Fibroblast of lung (primary cell): ENCODE measurements at places on chromosomes 6 and 20. TPM values are rescaled to one million over a fixed set of nuclear protein-coding genes. Genes with fewer than 3 reads are reported as not detected.

- peak; percentile 5 for DNase-seq
- H3K27me3 ChIP-seq = no peaks in the 10 kb centered on the region
- no peak overlapping the region for H3K27ac ChIP-seq
- no peaks in the 10 kb centered on the region for H3K4me1 ChIP-seq
These were observed 16.9 kb upstream of the SLC22A2 start for GRCh38 chr6:160275511-160276003.

GRCh38 chr6:15399641-15400470 lies 154.0 kb downstream of the JARID2 start:
- peaks cover 4% of the 10 kb centered on the region for H3K4me1 ChIP-seq
- H3K27ac ChIP-seq = peak overlapping the region; percentile 28
- no peaks in the 10 kb centered on the region for H3K36me3 ChIP-seq
- no peak overlapping the region for H3K4me3 ChIP-seq
- peak; percentile 79 for DNase-seq
- H3K27me3 ChIP-seq = no peaks in the 10 kb centered on the region

- peak overlapping the region; percentile 60 for H3K4me3 ChIP-seq
- H3K27me3 ChIP-seq = no peaks in the 10 kb centered on the region
- H3K36me3 ChIP-seq = no peaks in the 10 kb centered on the region
- peaks cover 20% of the 10 kb centered on the region for H3K4me1 ChIP-seq
These were observed 148.7 kb downstream of the PRL start for GRCh38 chr6:22147921-22148776.

DNA sequence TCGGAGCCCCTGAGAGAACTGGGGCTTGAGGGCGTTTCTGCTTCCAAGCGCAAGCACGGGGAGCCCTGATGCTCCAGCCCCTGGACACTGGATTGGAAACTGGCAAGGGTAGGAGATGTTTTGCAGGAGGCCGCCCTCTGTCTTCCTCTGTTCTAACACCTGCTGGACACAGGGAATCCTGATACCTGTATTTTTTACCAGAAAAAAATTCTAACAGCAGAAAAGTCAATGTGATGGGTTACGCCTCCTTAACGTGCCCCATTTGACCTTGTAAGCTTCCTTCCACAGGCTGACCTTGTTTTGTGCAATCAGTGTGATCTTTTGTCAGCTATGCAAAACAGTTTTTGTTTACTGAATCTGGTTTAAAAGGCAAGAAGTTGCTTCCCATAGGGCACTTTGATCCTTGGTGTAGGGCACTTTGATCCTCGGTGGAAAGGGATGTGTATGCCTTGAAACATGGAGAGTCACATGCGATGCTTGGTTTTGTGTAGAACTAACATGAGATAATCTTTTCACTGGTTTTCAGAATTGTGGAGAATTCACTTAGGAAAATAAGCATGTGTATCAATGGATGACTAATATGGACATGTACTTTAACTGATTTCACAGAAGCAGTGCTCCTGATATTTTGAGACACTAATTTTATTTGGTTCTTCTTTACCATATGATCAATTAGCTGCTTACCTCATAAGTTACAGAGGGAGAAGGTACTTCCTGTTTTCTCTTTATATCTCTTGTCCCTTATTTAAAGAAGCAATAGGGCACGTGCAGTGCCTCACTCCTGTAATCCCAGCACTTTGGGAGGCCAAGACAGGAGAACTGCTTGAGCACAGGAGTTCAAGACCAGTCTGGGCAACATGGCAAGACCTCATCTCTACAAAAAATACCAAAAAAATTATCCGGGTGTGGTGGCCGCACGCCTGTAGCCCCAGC lies 59.9 kb upstream of the MAP3K4 start:
- no peak for DNase-seq
- H3K4me3 ChIP-seq = no peak overlapping the region
- no peaks in the 10 kb centered on the region for H3K4me1 ChIP-seq
- H3K27me3 ChIP-seq = peaks cover 6% of the 10 kb centered on the region
- no peaks in the 10 kb centered on the region for H3K36me3 ChIP-seq

- no peak overlapping the region for H3K27ac ChIP-seq
- no peaks in the 10 kb centered on the region for H3K4me1 ChIP-seq
- H3K36me3 ChIP-seq = no peaks in the 10 kb centered on the region
- no peak overlapping the region for H3K4me3 ChIP-seq
- no peaks in the 10 kb centered on the region for H3K27me3 ChIP-seq
- DNase-seq = no peak
These were observed 12.5 kb upstream of the R3HDML start for GRCh38 chr20:44324343-44324742.

DNA sequence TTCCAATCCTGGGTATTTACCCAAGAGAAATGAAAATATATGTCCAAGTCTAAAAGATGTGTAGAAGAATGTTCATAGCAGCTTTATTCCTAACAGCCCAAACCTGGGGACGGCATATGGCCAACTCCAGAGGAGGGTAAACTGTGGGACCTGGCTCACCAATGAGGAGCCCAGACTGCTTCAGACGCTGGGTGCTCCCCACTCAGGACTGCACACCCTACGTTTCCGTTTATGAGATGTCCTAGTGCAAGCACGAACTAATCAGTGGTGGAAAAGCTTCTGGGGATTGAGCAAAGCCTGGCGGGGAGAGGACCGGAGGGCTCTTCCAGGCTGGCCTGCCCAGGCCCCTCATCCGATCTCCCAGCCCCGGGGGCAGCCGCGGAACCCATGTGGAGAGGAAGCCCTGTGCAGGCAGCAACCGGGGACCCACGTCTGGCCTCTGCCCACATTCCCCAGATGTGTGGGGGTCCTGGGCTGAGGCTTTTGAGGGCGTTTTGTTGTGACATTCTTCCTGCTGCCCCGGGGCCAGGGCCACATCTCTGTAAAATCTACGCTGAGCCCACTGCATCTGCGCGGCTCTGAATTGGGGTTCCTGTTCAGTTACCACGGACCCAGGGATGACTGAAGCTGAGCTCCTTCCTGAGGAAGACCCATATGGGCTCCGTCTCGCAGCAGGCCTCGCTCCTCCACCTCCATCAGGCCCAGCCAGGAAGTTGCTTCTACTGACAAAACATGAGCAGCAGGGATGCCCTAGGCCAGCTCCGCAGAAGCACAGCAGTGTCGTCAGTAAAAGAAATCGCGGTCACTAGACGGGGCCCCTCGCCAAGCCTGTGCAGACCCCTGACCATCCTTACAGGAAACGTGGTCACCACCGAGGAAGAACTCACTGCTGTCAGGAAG lies 188.0 kb downstream of the DLL1 start:
- H3K4me3 ChIP-seq = no peak overlapping the region
- H3K27ac ChIP-seq = no peak overlapping the region
- no peak for DNase-seq
- H3K27me3 ChIP-seq = no peaks in the 10 kb centered on the region
- no peaks in the 10 kb centered on the region for H3K36me3 ChIP-seq
- H3K4me1 ChIP-seq = no peaks in the 10 kb centered on the region

DNA sequence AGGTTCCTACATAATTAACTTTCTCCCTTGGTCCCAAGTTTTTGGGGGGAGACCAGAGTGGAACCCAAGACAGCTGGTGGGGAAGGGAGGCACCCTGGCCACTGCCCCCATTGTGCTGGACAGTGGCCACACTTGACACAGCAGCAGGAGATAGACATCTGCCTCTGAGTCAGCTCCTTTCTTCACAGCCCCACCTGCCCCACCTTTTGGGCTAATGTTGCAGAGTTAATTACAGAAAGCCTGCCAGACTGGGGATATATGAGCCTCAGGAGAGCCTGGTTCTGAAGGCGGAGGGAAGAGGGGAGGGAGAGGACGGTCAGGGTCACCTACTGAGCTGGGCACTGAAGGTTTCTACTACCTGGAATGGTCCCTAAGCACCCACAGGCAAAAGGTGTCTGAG lies 50.6 kb downstream of the MAFB start:
- no peaks in the 10 kb centered on the region for H3K36me3 ChIP-seq
- no peaks in the 10 kb centered on the region for H3K27me3 ChIP-seq
- H3K4me1 ChIP-seq = no peaks in the 10 kb centered on the region

DNA sequence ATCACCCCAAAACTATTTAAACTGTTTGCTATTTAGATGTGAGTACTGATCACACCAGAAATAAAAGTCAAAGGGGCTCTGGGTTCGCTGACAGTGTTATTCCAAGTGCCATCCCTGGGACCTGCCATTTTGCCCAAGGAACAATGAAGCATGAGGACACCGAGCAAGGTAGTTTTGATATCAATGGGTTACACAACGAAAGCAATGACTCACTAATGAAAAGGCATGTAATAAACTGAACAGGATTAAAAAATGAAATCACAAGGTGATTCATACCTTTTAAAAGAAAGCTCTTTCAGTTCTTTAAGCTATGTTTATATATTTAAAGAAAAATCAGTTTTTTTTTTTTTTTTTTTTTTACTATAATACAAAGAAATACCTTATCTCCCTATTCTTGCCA lies 102.0 kb downstream of the HS3ST5 start:
- no peak overlapping the region for H3K4me3 ChIP-seq
- no peaks in the 10 kb centered on the region for H3K4me1 ChIP-seq
- DNase-seq = no peak
- no peaks in the 10 kb centered on the region for H3K27me3 ChIP-seq
- H3K36me3 ChIP-seq = no peaks in the 10 kb centered on the region

GRCh38 chr6:128098000-128098581 lies 197.2 kb upstream of the THEMIS start:
- no peaks in the 10 kb centered on the region for H3K36me3 ChIP-seq
- peak; percentile 58 for DNase-seq
- no peak overlapping the region for H3K27ac ChIP-seq
- no peaks in the 10 kb centered on the region for H3K4me1 ChIP-seq
- H3K27me3 ChIP-seq = no peaks in the 10 kb centered on the region
- H3K4me3 ChIP-seq = no peak overlapping the region

GRCh38 chr20:38304845-38305447 lies 990 bp downstream of the BPI start:
- peaks cover 24% of the 10 kb centered on the region for H3K27me3 ChIP-seq
- no peak overlapping the region for H3K27ac ChIP-seq
- H3K36me3 ChIP-seq = no peaks in the 10 kb centered on the region
- no peak for DNase-seq
- no peak overlapping the region for H3K4me3 ChIP-seq

- peaks cover 16% of the 10 kb centered on the region for H3K4me1 ChIP-seq
- peak; percentile 48 for DNase-seq
- H3K36me3 ChIP-seq = peaks cover 6% of the 10 kb centered on the region
- no peak overlapping the region for H3K4me3 ChIP-seq
- peak overlapping the region; percentile 67 for H3K27ac ChIP-seq
These were observed 65.2 kb downstream of the CDC5L start for GRCh38 chr6:44452725-44453124.

DNA sequence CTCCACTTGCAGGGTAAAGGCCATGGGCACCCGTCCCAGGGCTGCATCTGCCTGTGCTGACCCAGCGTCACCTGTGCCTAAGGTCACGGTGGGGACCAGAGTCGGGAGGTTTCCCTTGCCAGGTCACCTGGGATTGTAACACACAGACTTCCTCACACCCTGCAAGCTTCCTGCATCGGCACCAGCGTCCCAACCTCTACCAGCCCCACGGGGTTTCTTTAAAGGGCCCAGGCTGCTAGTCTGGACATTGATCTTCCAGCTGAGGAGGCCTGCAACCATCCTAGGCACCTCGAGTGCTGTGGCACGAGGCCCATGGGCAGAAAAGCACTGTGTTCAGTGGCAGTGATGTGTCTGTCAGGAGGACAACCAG lies 12.6 kb downstream of the ACSS1 start:
- H3K4me3 ChIP-seq = no peak overlapping the region
- H3K27me3 ChIP-seq = peaks cover 22% of the 10 kb centered on the region
- DNase-seq = no peak

- no peaks in the 10 kb centered on the region for H3K27me3 ChIP-seq
- peaks cover 5% of the 10 kb centered on the region for H3K4me1 ChIP-seq
- no peak for DNase-seq
- H3K4me3 ChIP-seq = no peak overlapping the region
These were observed 37.2 kb upstream of the CALHM6 start for GRCh38 chr6:116424001-116424400.

- DNase-seq = no peak
- H3K4me1 ChIP-seq = no peaks in the 10 kb centered on the region
- no peaks in the 10 kb centered on the region for H3K27me3 ChIP-seq
- H3K36me3 ChIP-seq = no peaks in the 10 kb centered on the region
- H3K27ac ChIP-seq = no peak overlapping the region
These were observed 29.4 kb downstream of the DUSP22 start for GRCh38 chr6:321536-322258.

DNA sequence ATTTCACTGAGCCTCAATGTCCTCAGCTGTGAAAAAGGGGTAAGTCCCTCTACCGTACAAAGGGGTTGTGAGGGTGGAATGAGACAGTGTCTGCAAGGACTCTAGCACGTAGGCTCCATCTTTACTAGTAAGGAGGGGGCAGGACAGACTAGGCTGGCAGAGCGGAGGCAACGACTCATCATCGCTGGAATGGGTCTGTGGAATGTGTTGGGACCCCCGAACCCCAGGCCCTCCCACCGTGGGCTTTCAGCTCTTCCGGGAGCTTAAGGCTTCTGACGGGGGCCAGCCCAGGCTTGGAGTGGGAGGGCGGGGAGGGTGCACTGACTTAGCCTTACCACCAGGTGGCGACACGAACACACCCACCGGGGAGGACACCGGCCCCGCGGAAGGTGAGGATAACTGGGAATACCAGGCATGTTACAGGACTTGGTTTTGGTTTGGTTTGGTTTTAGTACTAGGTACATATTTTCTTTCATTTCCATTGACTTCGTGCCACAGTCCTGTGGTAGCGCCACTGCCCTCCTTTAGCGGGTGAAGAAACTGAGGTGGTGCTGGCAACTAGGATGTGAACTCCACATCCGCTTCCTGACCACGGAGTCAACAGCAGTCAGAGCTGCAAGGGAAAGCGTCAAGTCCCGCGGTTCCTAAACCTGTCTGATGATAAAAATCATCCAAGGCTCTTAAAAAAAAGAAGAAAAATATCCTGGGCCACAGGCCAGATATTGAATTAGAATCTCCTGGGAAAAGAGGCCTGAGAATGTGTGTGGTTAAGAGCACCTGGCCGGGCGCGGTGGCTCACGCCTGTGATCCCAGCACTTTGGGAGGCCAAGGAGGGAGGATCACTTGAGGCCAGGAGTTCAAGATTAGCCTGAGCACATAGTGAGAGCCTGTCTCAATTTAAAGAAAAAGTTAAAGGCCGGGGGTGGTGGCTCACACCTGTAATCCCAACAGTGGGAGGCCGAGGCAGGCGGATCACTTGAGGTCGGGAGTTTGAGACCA lies 10.3 kb upstream of the TULP1 start:
- H3K4me1 ChIP-seq = no peaks in the 10 kb centered on the region
- peaks cover 5% of the 10 kb centered on the region for H3K27me3 ChIP-seq
- no peaks in the 10 kb centered on the region for H3K36me3 ChIP-seq
- DNase-seq = peak; percentile 42
- peak overlapping the region; percentile 30 for H3K4me3 ChIP-seq

GRCh38 chr6:45645302-45645701 lies 267.6 kb upstream of the SUPT3H start:
- H3K36me3 ChIP-seq = no peaks in the 10 kb centered on the region
- H3K4me1 ChIP-seq = peaks cover 3% of the 10 kb centered on the region
- H3K4me3 ChIP-seq = no peak overlapping the region
- no peak overlapping the region for H3K27ac ChIP-seq

- H3K4me1 ChIP-seq = no peaks in the 10 kb centered on the region
- H3K27me3 ChIP-seq = no peaks in the 10 kb centered on the region
- DNase-seq = no peak
- no peak overlapping the region for H3K4me3 ChIP-seq
- H3K36me3 ChIP-seq = no peaks in the 10 kb centered on the region
These were observed 64.9 kb downstream of the MAP3K4 start for GRCh38 chr6:161056451-161056850.

- H3K4me1 ChIP-seq = peaks cover 8% of the 10 kb centered on the region
- H3K27me3 ChIP-seq = no peaks in the 10 kb centered on the region
- no peak overlapping the region for H3K4me3 ChIP-seq
- no peaks in the 10 kb centered on the region for H3K36me3 ChIP-seq
These were observed 68.0 kb upstream of the TFB1M start for GRCh38 chr6:155382338-155382685.

The SLC16A10 gene
- total RNA-seq = under 0.01 TPM in 1 of 2 replicates, not detected in the other

The USP49 gene
- total RNA-seq = 1.8 and 2.3 TPM in 2 replicates

The ARMH2 gene
- not detected in 2 replicates for total RNA-seq

The ARMC12 gene
- 0.50 and 1.0 TPM in 2 replicates for total RNA-seq

The BEND6 gene
- total RNA-seq = 10.8 and 12.6 TPM in 2 replicates

The CRISP2 gene
- total RNA-seq = not detected in 2 replicates

The FNDC1 gene
- total RNA-seq = under 0.01 TPM in 2 replicates

The APCDD1L gene
- total RNA-seq = 0.99 and 1.0 TPM in 2 replicates

The FAM83C gene
- not detected in 2 replicates for total RNA-seq

The C20orf96 gene
- total RNA-seq = 3.9 and 4.8 TPM in 2 replicates
